ENCODE measurements at places on chromosomes 3 and 15.
A peak's percentile ranks its signal among the peaks of the same experiment; 100 is the strongest.

DNA sequence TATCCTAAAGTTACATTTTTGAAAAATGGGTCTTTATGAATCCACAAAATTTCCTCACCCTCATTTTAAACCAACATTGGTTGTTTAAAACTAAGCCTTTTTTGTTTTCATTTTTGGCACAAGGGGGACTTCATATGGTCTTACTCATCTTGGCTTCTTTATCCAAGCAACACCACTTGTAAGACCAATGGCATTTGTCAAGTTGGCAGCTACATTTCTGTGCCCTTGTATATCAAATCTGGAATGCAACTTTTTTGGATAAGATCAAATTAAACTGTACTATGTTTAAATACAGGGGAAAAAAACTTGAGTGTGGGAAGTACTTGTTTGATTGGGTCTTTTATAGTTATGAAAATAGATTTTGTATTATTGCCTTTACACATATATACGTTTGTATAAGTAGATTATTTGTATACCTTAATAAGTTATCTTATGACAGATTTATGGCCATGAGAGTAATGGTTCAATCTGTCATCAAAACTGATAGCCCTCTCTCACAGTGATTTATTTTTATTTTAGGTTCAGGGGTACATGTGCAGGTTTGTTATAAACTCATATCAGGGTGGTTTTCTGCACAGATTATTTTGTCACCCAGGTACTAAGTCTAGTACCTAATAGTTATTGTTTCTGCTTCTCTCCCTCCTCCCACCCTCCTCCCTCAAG lies 43.4 kb downstream of the GPR160 start:
- no peak for DNase-seq

GRCh38 chr3:31890742-31891469 lies 90.2 kb downstream of the OSBPL10 start:
- no peak for DNase-seq

- DNase-seq: no peak
Observed at GRCh38 chr3:104514371-104514770, 852.3 kb upstream of the ALCAM start.

GRCh38 chr15:20106026-20106425 lies 435.6 kb downstream of the GOLGA6L6 start:
- DNase-seq: no peak

DNA sequence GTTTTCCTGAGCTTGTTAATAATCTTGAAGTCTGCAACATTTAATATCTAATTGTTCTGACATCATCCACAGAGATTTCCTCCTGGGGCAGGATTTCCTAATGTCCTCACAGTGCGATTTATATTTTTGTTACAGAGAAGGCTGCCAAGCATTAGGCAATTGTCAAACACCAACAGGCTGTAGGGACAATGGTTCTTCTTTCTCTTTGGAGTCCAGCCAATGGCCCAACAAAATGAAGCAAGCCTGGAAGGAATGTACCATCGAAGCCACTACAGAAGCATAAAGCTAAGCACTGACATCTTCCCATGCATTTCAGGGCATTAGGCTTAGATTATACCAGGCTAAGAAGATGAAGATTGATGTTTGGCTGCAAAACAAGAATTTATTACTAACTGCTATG lies 173.0 kb upstream of the FRMD4B start:
- DNase-seq: no peak

DNA sequence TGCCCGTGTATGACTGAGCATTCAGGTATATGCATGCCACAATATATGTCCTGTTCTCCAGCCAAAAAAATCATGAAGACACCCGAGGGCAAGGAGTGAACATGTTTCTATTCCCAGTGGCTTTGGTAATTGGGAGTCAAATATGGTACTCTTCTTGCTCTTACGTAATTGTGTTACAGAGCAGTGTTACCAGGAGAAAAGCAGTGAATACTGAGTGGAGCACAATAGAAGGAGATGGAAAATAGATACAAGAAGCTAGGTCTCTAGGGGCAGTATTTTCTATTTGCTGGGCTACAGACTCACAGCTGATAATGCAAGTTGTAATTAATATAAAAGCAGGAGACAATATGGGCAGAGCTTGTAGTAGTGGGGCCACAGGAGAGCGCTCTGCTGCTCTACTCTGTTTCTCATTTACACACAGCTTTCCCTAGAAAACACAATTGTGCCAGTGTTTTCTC lies 13.2 kb downstream of the MEIS2 start:
- no peak for DNase-seq

DNA sequence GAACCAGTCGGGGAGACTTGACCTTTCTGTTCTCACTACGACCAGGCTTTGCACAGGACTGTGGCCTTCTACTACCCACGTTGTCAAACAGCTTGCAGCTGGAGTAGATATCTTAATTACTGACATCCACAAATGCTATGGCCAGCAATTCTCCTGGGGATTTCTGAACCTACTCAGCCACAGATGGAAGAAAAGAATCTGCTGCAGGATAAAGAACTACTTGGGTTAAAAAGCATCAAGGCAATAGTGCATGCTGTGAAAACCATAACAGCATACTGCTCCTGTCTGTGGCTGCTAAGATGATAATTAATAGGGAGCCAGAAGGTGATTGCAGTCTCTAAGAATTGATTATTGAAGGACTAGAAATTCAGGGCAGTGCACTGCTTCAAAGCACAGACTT lies 859.2 kb upstream of the SEMA6D start:
- DNase-seq: no peak

- no peak for DNase-seq
Observed at GRCh38 chr15:67815036-67815592, 10.2 kb upstream of the SKOR1 start.

DNA sequence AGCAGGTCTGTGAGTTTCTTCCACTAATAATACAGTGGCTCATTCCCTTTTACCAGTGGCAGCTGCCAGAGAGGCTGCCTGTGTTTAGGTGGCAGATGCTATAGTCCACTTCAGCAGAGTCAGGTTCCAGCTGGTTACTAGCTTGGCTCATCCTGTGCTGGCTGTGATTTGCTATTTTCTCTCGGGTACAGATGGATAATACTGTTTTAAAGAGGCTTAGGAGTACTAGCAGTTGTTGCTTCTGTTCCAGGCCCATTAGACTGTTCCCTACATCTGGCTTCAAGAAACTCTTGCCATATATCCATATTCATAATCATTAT lies 41.0 kb downstream of the ZNF609 start:
- no peak for DNase-seq

GRCh38 chr3:10286596-10287295 lies 6.0 kb downstream of the GHRL start:
- no peak for DNase-seq

- no peak for DNase-seq
Observed at GRCh38 chr3:10655105-10655504, 149.7 kb upstream of the ATP2B2 start.

DNA sequence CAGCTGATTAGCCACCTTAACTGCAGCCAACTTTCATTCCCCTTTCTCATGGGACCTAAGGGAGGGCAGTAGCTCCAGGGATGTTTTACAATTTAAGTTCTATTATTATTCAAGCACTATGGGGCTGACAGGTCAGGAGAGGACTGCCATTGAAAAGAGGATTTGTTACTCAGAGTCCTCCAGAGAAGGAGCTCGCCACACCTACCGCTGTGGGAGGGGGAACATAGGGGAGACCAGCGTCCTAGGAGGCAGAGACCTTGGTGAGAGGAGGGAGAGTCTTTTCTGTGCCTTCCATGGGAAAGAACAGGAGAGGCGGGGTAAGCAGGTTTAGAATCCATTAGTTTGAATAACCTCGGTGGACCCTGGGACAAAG lies 14.4 kb downstream of the ATP10A start:
- DNase-seq: no peak

DNA sequence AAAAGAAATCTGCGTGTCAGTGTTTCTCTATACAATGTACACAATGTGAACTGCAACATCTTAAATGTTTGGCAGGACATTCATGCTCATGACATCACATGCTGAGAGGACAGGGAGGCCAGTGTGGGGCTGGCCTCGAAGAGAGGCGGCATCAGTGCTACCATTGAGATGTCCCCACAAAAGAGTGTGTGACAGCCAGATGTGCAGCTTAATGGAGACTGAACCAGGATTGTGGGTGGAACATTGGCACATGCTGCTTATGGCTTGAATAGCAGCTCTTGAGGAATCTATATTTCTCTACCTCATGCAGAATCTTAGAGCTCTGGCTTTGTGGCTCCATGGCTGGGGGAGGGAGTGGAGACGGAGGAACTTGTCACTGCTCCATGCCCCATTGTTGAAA lies 18.5 kb downstream of the CLDN11 start:
- no peak for DNase-seq

DNA sequence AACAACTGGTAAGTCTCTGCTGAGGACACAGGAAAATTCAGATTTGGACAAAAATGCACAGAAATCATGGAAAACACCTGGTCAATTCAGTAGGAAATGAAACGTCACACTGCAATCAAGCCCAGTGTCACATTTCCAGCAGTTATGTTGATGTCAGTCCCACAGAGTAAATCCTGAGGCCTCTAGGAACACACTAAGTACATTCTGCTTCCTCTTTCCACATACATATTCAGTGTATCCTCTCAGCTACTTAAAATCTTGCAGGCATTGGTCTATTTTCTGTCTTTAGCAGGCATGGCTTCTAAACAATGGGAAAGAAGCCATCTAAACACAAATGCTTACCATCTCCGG lies 207.8 kb downstream of the PLCL2 start:
- DNase-seq: no peak

DNA sequence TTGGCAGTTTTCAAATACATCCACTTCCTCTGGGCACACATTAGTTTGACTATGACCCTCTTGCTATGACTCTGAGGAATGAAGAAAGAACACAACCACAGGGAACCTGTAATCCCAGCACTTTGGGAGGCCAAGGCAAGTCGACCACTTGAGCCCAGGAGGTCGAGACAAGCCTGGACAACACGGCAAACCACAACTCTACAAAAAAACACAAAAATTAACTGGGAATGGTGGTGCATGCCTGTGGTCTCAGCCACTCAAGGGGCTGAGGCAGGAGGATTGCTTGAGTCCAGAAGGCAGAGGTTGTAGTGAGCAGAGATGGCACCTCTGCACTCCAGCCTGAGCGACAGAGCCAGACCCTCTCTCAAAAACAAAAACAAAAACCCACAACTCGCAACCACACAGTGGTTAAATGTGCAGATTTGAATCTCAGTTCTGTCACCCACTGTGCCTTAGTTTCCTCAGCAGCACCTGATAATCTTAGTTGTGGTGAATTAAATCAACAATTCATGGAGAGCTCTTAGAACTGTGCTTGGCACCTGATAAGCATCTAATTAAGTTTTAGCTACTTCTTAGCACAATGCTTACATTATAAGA lies 65.7 kb downstream of the MYLK start:
- DNase-seq: no peak

- no peak for DNase-seq
Observed at GRCh38 chr3:130787422-130788068, 40.9 kb upstream of the PIK3R4 start.

DNA sequence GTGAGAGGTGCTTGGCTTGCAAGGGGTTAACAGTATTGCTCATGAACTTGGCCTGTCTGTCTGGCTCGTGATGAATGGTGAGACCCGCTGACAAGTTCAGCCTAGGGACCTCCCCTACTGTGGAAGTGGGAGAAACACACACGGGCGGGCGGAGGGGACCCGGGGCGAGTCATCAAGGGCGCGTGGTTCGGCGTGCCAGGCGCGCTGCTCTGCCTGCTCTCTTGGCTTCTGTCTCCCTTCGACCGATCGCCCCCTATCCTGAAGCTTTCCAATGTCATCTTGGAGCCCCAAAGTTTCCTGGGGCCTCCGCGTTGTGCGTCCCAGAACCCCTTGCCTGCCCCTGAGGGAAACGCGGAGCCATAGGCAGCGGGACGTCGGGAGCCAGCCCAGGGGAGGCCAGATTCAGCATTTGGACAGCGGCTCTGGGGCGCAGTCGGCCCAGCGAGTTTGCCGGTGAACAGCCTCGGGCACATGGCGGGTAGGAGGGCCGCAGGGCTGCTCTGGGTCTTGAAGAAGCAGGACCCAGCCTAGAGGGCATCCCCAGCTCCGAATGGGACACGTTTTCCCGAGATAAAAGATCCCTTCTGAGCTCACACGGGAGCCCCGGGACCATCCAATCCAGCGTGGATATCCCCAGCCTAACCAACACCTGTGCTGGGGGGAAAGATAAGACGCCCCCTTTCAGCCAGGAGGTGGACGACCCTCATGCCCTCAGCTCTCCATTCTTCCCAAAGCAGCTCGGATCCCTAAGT lies 27.0 kb upstream of the POLG start:
- peak; percentile 47 for DNase-seq

GRCh38 chr3:69250014-69250413 lies 127.6 kb upstream of the LMOD3 start:
- peak; percentile 45 for DNase-seq

GRCh38 chr3:187271582-187271981 lies 20.0 kb downstream of the MASP1 start:
- DNase-seq: no peak

GRCh38 chr3:156176048-156176447 lies 55.7 kb downstream of the KCNAB1 start:
- no peak for DNase-seq

DNA sequence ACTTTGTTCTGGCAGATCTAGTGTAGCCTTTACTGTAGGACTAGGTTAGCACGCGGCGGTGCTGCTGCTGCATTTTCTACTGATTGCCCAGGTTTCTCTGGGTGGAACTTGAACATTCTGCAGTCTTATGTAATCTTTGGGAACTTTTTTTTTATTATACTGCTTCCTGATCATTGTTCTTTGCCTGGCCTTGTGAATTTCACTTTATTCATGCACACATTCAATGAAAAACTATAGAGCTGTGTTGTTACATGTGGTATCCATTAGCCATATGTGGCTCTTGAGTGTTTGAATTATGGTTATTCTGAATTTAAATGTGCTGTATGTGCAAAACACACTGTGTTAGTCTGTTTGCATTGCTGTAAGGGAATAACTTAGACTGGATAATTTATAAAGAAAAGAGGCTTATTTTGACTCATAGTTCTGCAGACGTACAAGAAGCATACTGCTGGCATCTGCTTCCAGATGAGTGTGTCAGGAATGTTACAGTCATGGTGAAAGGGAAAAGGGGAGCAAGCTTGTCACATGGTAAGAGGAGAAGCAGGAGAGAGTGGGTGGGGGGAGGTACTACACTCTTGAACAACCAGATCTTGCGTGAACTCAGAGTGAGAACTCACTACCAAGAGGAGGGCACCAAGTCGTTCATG lies 26.5 kb downstream of the MEF2A start:
- no peak for DNase-seq

DNA sequence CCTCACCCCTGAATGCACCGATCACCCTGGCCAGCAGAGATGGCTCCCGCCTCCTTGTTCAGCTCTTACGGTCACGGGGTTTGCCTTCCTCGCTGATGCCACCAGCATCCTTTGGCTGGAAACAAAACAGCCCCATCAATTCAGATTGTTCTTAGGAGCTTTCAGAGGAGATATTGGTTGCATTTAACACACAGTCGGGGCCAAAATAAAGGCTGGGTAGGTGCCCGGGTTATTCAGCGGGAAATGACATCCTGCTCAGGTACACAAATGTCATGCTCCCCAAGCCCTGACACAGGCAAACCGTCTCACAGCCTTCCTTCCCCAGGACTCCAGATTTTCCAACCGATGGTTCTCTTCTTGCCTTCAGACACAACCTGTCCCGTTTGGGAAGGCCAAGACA lies 62.4 kb upstream of the MEF2A start:
- DNase-seq: no peak

GRCh38 chr3:143480344-143480743 lies 360.8 kb downstream of the CHST2 start:
- DNase-seq: no peak
